ENCODE measurements at places on chromosomes 13 and 19.

GRCh38 chr13:27168086-27168485 lies 3.5 kb downstream of the USP12 start:
- no peak for DNase-seq

DNA sequence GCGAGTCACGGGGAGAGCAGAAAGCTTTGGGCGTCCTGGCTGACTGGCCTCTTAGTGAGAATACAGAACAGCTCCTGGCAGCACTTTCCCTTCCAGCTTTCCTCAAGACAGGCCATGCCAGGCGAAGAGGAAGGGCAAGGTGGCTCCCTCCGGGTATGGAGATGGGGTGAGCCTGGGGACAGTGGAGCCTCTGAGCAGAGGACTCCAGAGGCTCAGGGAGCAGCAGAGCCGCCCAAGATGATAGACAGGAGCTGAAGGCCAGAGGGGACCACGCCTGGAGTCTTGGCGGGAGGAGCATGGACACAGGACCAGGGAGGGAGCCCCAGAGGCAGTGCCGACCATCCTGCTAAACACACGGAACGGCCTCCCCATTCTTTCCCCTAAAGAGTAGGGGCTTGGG lies 229.1 kb downstream of the TM9SF2 start:
- no peak for DNase-seq

GRCh38 chr19:3453840-3454239 lies 26.5 kb downstream of the SMIM24 start:
- DNase-seq = no peak

- DNase-seq = no peak
Measured at GRCh38 chr13:62483774-62484173, 1068.1 kb upstream of the PCDH20 start.

- no peak for DNase-seq
Measured at GRCh38 chr19:58563034-58563573, 4.7 kb upstream of the UBE2M start.

DNA sequence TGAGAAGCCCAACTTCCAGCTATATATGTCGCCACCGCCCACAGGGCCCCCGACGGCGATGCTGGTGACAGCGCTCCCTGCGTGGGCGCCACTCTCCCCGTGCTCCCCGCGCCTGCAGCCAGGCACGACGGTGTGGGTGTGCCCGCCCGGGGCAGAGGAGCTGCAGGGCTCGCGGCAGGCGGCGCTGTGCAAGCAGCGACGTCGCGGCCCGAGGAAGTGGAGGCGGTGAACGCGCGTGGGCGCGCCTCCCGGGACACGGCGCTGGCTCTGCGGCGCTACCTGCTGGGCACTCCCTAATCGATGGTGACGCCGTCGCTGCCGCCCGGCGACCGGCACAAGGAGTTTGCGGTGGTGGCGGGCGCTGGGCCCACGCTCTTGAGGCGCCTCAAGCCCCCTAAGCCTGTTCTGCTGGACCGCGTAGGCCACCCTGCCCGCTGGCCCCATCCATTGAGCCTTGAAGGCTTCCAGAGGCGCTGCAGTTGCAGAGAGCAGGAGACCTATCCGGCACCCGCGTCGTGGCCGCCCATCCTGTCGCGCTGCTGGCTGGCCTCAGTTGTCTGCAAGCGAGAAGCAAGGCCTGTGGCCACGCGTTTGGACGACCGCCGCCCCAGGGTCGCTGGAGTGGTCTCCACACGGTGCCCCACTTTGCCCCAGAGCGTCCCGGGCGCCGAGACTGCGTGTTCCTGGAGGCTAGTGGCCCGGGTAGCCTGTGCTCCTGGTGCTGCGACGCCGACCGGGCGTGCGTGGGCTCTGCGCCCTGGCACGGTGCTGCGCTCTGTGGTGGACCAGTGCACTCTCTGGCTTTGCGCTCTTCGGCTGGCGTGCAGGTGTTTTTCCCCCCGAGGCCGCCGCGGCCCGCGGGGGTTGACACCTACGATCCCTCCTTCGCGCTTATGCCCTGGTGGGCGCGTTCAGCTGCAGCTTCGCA lies 23.1 kb downstream of the LRFN3 start:
- no peak for DNase-seq

DNA sequence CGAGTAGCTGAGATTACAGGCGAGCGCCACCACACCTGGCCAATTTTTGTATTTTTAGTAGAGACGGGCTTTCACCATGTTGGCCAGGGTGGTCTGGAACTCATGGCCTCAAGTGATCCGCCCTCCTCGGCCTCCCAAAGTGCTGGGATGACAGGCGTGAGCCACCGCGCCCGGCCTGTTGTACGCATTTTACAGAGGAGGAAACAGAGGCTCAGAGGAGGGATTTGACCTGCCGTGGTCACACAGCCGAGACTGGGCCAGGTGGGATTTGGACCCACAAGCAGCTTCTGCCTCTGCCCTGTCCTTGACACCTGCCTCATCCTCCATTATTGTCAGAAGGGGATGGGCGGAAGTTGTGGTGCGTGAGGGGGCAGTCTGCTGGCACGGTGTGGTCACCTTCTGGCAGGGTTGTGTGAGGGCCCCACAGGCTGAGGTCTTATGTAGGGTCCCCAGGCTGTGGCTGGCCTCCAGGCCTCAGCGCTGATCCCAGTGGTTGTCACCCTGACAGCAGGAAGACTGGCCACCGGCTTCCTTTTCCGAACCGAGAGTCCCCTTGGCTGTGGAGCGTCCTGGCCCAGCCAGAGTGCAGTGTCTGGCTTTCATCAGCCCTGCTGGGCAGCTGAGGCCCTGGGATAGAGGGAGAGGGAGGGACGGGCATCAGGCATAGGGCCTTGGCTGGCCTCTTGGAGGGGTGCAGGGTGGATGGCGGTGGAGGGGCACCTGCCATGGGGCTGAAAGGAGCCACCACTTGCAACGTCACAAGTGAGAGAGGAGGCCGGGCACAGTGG lies 20.3 kb downstream of the NFIC start:
- no peak for DNase-seq

- no peak for DNase-seq
Measured at GRCh38 chr13:23844132-23844531, 45.1 kb downstream of the MIPEP start.

GRCh38 chr13:85228692-85229091 lies 570.5 kb downstream of the SLITRK6 start:
- no peak for DNase-seq

DNA sequence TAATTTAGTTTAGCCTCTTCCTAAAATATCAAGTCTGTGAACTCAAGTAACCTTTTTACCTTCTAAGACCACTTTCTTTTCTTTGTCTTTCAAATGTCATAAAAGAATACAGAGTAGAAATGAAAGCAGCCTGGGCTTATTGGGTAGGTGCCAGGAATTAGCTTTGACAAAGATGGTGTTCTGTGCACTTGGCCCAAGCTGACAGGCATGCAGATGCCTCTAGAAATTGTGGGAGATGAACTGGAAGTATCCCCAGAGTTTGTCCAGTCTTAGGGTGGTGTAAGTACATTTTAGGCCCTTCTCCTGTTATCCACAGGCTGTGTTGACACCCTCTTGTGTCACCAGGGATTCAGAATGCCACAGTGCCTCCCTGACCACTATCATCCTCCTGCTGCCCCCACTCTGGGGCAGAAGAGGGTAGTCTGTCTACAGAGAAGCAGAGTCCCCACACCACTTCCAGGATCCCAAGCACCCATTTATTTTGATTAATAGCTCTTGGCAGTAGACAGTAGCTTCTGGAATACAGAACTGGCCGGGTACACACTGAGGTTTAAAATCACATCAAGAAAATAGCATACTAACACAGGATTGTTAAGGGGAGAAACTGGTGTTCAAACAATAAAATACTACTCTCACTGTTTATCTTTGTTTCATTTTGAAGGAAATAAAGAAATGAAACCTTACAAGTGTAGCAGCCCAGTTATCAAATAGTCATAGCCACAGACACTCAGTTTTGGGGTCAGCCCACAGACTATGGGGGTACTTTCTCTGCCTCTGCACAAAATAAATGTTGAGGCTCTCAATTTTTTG lies 343.2 kb downstream of the KCNRG start:
- DNase-seq = no peak

DNA sequence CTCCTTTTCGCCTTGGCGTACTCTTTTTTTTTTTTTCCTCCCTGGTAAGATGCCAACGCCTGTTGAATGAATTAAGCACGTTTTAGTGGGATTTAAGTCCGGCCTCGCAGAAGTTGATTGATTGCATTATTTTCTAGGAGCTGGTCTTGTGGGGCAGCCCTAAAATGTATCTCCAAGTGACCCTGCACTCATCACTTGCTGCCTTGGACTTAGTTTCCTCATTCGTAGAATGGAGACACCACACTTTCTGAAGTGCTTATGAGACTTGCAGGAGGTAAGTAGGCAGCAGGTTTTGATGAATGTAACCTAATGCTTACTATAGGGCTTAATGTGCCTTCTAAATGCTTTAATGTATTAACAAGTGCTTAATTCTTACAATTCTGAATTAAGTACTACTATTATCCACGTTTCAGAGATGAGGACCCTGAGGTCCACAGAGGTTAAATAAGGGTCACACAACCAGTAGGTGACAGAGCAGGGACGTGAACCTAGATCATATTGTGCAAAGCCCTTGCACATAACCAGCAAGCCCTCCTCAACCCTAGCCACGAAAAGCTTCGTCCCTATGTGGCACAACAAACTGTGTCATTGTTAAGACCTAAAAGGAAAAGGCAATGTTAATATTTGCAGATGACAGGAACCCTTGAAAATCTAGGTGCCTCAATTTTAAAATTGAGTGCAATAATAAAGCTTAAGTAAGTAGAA lies 514 bp upstream of the ARGLU1 start:
- DNase-seq = no peak

- DNase-seq = no peak
Measured at GRCh38 chr13:73827434-73827833, 306.8 kb downstream of the KLF12 start.

DNA sequence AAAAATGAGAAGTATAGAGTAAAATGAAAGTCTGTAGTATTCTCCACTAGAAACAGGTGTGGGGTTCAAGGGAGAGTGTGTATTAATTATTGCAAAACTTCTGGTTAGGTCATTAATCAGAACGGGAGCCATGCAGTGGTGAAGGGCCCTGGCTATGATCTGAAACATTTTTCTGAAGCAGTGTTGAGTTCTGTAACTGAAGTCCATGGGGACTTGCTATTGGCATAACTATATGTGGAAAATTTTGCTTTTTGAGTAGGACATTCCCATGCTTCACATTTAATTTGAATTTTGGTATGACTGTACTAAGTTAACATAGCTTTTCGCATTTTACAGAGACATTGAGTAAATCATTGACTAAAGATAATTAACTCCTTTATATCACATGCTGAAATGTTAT lies 67.5 kb downstream of the LRCH1 start:
- DNase-seq = no peak

DNA sequence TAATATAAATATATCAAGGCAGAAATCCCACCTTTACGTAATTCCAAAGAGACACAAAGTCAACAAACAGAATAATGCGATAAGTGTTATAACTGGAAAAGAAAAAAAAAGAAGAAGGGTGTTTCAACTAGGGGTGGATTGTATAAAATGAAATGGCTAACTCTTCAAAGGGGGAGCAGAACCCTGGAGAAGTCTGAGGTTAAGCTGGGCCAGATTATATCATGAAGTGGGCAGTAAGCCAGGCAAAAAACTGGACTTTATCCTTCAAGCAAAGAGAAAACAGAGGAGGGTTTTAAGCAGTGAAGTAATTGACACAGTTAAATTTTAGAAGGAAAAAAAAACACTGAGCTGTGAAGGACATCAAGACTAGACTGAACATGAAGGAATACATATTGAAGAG lies 41.9 kb downstream of the TBC1D4 start:
- no peak for DNase-seq

DNA sequence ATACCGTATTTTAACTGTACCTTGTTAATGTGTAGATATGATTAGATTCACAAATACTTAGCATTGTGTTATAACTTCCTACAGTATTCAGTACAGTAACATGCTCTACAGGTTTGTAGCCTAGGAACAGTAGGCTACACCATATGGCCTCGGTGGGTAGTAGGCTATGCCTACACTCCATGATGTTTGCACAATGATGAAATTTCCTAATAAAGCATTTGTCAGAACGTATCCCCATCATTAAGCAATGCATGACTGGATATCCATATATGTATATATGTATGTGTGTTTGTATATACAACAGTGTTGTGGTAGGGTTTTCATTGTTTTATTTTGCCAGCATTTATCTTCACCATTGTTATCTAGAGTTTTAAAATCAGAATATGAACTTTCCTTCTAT lies 119.4 kb downstream of the SLC7A1 start:
- no peak for DNase-seq

DNA sequence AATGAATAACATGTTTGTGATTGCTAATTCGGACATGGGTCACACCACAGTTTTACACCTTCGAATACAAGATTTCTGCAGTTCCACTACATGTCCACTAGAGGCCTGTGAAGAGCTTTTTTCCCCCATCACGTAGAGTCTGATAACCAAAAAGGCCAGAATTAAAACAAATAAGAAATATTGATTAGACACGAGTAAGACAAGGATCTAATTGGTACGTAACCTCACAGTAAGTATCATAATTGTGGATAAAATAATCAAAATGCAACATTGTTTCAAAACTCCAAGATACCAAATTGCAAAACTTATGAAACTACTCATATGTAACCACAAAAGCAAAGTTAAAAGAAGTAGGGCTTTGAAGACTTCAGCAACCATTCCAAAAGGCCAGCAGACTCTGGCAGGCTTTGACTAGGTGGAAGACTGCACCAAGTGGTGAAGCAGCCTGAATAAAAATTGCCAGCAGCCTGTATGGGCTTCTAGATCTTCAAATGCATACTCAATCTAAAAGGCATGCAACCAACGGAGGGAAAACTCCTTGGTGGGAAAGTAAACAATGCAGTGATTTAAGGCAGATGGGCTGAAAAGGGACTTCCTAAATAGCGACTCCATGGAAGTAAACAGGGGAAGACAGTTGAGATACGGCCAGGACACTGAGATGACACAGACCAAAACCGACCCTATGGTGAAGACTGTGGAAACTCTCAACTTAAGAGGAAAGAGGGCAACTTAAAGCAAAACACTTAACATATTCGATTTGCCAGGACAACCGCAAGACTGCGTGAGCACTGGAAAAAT lies 56.7 kb downstream of the STARD13 start:
- no peak for DNase-seq

DNA sequence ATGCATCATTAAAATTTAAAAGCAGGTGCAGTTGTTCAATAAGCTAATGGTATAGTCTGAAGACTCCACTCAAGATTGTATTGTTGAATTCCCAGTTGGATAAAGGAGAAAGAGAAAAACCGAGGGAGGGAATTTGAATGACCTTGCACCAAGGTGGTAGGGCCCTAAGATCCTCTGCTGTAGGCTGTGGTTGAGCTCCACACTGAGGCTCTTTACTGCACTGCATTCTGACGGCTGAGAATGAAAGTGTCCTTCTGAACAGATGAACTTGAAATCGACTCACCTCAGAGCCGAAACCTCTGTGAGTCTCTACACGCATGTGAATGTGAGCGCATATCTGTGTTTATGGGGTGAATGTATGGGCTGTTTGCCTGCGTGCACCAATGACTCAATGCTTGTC lies 388.9 kb upstream of the DACH1 start:
- no peak for DNase-seq

- DNase-seq = no peak
Measured at GRCh38 chr13:109369353-109370052, 416.9 kb downstream of the IRS2 start.
